ENCODE measurements at places on chromosomes 11 and 22.
A peak's percentile ranks its signal among the peaks of the same experiment; 100 is the strongest.

- peaks cover 42% of the 10 kb centered on the region for H3K27me3 ChIP-seq
- H3K4me1 ChIP-seq = no peaks in the 10 kb centered on the region
- no peak for DNase-seq
- no peaks in the 10 kb centered on the region for H3K36me3 ChIP-seq
- no peak overlapping the region for H3K4me3 ChIP-seq
These were observed 304.8 kb upstream of the PITPNB start for GRCh38 chr22:28223826-28224225.

- no peak for DNase-seq
- H3K4me3 ChIP-seq = no peak overlapping the region
- H3K27me3 ChIP-seq = peaks cover 8% of the 10 kb centered on the region
- H3K36me3 ChIP-seq = no peaks in the 10 kb centered on the region
- no peak overlapping the region for H3K27ac ChIP-seq
These were observed 74.5 kb upstream of the NCAM1 start for GRCh38 chr11:112886434-112887370.

GRCh38 chr11:114207096-114207495 lies 89.1 kb upstream of the NNMT start:
- H3K27me3 ChIP-seq = no peaks in the 10 kb centered on the region
- H3K4me1 ChIP-seq = peaks cover 43% of the 10 kb centered on the region
- H3K4me3 ChIP-seq = no peak overlapping the region

DNA sequence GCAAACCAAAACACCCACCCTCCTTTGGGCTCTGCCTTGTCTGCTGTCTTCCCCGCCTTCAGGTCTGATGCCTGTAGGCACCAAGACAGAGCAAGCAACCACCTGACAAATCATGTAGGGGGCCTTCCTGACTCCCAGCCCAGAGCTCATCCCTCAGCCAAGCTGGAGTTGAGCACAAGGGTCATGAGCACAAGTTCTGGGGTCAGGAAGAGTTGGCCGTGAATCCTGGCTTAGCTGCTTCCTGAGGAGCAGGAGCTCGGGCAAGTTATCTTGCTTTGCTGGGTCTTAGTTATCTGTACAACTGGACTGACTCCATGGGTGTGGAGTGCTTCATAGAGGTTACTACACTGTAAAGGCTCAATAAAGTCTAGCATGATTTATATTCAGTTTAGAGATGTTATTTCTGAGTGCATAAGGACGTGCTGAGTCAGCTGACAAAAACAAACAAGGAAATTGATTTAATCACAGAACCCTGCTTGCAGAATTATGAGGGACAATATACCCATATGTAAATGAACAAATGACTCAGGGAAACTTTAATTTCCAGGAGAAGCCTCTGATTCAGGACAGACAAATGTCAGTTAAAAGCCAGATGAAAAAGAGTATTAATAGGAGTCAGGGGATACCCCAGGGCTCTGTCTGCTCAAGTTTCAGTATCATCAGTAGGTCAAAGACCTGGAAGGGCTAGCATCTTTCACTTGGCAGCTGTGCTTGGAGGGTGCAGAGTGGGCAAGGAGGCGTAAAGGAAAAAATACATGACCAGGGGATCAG lies 15.0 kb upstream of the APOA1 start:
- peaks cover 18% of the 10 kb centered on the region for H3K4me1 ChIP-seq
- H3K27me3 ChIP-seq = no peaks in the 10 kb centered on the region
- H3K27ac ChIP-seq = peak overlapping the region; percentile 24
- no peak for DNase-seq

- H3K27ac ChIP-seq = peak within 1 kb of the TSS; percentile 82
- peaks cover 14% of the 10 kb centered on the region for H3K4me1 ChIP-seq
- H3K36me3 ChIP-seq = no peaks in the 10 kb centered on the region
- H3K27me3 ChIP-seq = no peaks in the 10 kb centered on the region
- DNase-seq = peak; percentile 83
- peak within 1 kb of the TSS; percentile 84 for H3K4me3 ChIP-seq
These were observed at the start of gene TTC38 for GRCh38 chr22:46267431-46268279. TTC38 (plus strand) TSS chr22:46268008; CDS start chr22:46268040, 32 bp downstream.

Measured in MCF 10A (cell line).